ENCODE measurements at places on chromosomes 2 and 18.

DNA sequence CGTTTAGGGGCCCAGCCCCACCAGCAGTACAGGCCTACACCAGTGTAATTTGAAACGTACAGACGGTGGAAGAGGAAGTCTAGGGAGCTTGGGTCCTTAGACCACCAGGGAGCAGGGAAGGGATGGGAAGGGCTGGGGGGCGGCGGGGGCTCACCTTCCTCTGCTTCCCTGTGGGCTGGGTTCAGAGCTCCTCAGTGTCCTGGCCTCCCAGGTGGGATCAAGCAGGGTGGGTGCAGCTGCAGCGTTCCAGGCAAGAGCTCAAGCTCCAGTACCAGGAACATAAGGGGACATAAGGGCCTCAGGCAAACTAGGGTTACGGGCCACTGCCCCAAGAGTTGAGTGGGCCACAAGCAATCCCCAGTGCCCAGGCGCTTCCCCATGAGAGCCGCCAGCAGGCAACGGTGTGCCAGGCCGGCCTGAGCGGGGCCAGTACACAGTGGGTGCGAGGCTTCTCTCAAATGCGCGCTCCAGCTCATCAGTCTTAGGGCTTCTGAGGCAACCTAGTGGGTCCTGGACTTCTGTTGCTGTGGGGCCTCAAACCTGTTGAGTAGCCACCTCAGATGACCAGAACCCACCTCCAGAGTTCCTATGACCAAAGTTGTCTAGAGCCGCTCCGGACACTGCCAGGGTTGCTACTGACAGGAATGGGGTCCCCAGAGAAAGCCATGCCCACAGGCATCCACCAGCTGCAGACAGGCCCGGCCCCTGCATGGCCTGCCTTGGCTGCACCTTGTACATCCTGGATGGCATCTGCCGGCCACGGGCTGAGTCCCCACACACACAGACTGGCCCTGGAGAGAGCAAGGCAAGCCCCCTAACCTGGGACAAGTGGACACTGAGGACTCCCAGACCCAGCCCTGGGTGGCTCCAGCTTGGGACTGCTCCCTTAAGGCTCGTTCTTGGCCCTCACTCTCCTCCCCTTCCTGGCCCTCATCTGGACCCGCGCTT lies 5.2 kb downstream of the ANKRD23 start:
- no peak for DNase-seq

DNA sequence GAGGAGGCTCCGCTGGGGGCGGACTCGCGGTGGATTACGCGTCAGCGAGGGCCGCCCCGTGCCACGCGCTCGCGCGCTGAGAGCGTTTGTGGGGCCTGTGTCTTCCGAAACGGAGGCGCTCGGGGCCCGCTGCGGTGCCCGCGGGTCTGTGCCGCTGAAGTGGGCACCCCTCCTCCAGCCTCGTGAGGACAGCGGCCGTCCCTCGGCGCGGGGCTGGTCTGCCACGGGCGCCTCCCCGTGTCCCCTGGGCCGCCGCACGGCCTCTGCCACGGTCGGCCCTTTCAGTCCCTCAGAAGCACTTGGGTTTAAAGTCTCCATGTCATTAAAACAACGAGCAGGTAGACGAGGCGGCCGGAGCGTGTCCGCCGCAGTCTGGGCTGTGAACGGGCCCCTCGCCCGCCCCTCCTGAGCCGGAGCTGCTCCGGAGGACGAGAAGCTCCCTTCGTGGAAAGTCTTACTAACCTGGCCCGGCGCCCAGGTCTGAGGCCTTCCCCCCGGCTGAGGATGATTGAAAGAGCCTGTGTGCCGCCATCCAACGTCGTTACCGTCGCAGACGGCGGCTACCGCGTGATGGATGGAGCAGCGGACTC lies 97.6 kb downstream of the NFATC1 start:
- DNase-seq: no peak

DNA sequence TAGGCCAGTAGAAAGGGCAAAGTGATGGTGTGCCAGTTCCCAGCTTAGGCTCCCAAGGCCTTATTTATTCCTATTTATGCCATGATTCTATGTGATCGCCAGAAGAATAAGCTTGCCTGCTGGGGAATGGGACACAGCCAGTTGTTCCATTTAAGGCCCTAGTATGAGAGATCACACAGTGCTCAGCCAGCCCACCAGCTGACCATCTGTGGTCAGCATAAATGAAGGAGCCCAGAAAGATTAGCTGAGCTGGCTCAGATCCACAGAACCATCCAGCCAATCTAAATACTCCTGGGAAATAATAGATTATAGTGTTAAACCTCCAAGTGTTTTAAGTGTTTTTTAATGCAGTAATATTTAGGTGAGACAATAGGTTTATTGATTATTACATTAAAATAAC lies 12.6 kb upstream of the L3MBTL4 start:
- no peak for DNase-seq

- DNase-seq: no peak
Observed at GRCh38 chr2:61125123-61125710, 36.8 kb upstream of the C2orf74 start.

DNA sequence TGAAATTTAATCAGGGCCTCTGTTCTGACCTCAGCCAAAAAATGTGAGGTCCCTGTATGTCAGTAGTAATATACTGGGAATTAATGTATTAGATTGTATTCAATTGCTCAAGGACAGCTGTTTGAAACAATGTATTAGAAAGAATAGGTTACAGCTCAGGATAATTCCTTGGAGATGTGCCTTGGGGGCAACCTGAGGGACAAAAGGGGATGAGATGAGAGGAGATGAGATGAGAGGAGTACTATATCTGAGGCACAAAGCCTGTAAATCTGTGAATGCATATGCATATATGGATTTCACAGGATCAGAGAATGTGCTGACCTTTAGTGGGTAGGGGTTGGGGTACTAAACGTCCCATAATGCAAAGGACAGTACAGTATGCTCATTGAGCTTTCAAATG lies 80.9 kb downstream of the NRXN1 start:
- DNase-seq: no peak

GRCh38 chr2:142675398-142675797 lies 202.1 kb upstream of the KYNU start:
- DNase-seq: no peak

GRCh38 chr2:112782234-112782799 lies 2.0 kb downstream of the IL1A start:
- DNase-seq: no peak

DNA sequence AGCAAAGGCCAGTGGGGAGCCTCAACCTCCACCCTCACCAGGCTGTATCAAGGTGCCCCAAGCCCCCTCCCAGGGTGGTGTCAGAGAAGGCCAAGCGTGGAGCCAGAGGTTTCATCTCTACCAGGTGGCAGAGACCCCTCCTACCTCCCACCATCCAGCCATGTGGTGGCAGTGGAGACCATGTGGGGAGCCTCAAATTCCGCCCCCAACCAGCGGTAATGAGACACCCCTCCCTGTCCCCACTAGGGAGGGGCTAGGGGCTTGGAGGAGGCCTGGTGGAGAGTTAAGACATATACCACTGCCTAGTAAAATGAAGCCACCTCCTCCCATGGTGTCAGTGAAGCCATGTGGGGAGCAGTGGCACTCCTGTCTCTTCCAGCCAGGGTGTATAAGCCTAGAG lies 24.4 kb upstream of the YPEL5 start:
- DNase-seq: no peak

GRCh38 chr2:196239622-196240587 lies 68.5 kb upstream of the STK17B start:
- peak; percentile 95 for DNase-seq

DNA sequence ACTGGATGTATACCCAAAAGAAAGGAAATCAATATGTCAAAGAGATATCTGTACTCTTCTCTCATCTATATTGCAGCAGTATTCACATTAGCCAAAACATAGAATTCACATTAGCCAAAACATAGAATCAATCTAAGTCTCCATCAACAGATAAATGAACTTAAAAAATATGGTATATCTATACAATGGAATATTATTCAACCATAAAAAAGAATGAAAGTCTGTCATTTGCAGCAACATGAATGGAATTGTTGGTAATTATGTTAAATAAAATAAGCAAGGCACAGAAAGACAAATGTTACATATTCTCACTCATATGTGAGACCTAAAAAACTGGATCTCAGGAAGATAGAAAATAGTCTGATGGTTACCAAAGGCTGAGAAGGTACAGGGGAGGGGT lies 212.1 kb upstream of the ZC3H15 start:
- DNase-seq: no peak

DNA sequence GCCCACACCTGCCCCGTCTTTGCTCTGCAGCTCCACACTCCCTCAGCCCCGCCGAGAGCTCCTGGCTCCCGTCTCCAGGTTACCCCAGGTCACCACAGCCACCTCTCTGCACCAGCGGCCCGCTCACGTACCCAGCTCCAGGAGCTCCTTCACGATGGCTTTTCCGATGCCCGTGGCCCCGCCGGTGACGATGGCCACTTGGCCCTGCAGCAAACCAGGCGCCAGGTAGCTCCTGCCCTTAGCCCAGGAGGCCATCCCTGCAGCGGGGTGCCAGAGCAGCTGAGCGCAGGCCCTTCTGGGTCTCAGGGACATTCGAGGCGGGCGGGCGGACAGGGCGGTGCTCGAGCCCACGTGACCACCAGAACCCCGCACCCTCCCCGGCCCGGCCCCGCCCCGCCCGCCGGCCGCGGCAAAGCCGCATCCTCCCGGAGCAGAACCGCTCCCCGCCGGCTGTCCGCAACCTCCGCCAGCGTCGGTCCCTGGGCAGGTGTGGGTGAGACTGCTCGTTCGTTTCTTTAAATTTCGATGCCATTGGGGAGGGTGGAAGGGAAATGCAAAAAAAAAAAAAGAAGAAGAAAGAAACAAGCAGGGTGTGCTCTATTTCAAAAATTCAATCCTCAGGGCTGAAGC lies at the start of the genes PECR and TMEM169:
Gene PECR (minus strand): TSS at position 323 of the 630 bp plus-strand sequence. CDS start 68 bp downstream, at position 255.
Gene TMEM169 (plus strand): TSS at position 433 of the 630 bp plus-strand sequence. CDS start 14,045 bp downstream, outside the sequence.
- DNase-seq: peak; percentile 61

- no peak for DNase-seq
Observed at GRCh38 chr2:88053296-88053695, 2.3 kb downstream of the KRCC1 start.

DNA sequence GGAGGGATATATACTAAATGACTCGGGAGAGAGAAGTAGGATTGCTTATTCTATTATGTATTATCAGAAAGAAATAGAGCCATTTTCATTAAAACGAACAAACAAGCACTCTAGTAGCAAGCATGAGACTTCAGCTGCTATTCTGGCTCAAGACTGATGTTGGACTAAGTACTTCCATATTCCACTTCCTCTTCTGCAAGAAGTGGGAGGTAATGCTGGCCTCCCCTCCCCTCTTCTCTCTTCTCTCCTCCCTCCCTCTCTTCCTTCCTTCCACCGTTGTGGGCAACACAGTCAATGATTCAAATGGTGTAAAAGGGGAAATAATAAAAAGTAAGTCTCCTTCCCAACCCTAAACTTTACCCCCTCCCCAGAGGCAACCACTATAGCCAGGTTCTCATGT lies 62.6 kb downstream of the EMX1 start:
- DNase-seq: no peak

GRCh38 chr2:207244971-207245925 lies 79.5 kb upstream of the KLF7 start:
- DNase-seq: no peak

- DNase-seq: no peak
Observed at GRCh38 chr2:102950371-102950946, 188.6 kb downstream of the TMEM182 start.

DNA sequence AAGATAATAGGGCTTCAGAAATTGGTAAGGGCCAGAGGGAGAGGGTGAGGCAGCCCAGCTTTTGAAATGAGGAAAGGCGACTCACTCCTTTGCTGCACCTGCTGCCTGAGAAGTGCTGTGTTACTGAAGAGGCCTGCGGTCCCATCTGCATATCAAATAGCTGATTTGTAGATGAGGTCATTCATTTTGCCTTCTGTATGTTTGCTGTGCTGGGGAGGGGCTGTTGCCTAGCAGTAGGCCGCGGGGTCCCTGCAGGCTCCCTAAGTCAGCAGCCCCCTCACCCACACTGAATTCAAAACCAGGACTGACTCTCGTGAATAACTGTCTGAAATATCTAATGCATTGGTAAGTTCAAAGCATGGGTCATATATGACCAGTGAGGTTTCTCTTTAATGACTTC lies 377.2 kb downstream of the SOX11 start:
- no peak for DNase-seq

GRCh38 chr2:71071681-71072398 lies 3.4 kb downstream of the NAGK start:
- peak; percentile 66 for DNase-seq

- no peak for DNase-seq
Observed at GRCh38 chr2:174590928-174591648, 6.5 kb downstream of the WIPF1 start.

GRCh38 chr2:170101789-170102188 lies 76.2 kb upstream of the MYO3B start:
- peak; percentile 66 for DNase-seq

DNA sequence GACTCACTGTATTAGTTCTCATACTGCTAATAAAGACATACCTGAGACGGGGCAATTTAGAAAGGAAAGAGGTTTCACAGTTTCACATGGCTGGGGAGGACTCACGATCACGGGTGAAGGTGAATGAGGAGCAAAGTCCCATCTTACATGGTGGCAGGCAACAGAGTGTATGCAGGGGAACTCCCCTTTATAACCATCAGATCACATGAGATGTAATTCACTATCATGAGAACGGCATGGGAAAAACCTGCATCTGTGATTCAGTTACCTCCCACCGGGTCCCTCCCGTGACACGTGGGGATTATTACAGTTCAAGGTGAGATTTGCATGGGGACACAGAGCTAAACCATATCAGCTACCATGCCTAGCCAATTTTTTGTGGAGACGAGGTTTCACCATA lies 168.2 kb downstream of the NEDD4L start:
- no peak for DNase-seq

GRCh38 chr2:187544371-187545080 lies 9.7 kb downstream of the TFPI start:
- peak; percentile 65 for DNase-seq

- DNase-seq: no peak
Observed at GRCh38 chr18:30908381-30908780, 134.2 kb downstream of the DSC3 start.

GRCh38 chr18:75723521-75724340 lies 296.2 kb upstream of the SMIM21 start:
- DNase-seq: no peak

GRCh38 chr2:39913648-39914461 lies 134.8 kb upstream of the THUMPD2 start:
- peak; percentile 74 for DNase-seq

- DNase-seq: no peak
Observed at GRCh38 chr18:29259838-29260237, 1082.9 kb upstream of the CDH2 start.

GRCh38 chr18:12973562-12974213 lies 17.5 kb upstream of the CEP192 start:
- DNase-seq: no peak

Data from dermis blood vessel endothelial cell (primary cell).